ENCODE measurements at places on chromosomes 13 and 19.

DNA sequence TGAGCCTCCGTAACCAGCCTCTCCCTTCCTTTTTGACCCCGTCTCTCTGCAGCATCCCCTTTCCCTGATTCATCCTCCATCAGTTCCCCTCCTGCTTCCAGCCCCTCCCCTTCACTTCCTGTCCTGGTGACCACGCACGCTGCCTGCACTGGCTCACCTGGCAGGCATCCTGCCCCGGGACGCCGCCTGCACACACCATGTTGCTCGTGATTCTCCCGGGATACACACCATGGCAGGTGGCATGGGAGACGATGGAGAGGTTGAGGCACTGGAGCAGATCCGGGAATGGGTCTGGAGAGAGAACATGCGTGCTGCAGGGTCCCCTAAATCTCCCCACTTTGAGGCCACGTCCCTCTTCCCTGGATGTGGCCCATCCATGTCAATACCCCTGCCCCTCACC is 4.2 kb downstream of the KLK12 start:
- no peak for DNase-seq

DNA sequence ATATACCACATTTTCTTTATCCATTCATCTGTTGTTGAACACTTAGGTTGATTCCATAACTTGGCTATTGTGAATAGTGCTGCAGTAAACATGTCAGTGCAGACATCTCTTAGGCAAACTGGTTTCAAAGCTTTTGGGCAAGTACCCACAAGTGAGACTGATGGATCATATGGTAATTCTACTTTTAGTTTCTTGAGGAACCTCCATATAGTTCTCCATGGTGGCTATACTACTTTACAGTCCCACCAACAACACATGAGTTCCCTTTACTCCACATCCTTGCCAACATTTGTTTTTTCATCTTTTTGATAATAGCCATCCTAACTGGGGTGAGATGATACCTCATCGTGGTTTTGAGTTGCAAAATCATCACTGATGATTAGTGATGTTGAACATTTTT is 8.5 kb downstream of the CYSLTR2 start:
- DNase-seq, result no peak

- DNase-seq, result no peak
Observed at GRCh38 chr13:98222081-98222554, 45.0 kb upstream of the RNF113B start.

GRCh38 chr13:47546391-47547225 is 454.5 kb downstream of the SUCLA2 start:
- no peak for DNase-seq

DNA sequence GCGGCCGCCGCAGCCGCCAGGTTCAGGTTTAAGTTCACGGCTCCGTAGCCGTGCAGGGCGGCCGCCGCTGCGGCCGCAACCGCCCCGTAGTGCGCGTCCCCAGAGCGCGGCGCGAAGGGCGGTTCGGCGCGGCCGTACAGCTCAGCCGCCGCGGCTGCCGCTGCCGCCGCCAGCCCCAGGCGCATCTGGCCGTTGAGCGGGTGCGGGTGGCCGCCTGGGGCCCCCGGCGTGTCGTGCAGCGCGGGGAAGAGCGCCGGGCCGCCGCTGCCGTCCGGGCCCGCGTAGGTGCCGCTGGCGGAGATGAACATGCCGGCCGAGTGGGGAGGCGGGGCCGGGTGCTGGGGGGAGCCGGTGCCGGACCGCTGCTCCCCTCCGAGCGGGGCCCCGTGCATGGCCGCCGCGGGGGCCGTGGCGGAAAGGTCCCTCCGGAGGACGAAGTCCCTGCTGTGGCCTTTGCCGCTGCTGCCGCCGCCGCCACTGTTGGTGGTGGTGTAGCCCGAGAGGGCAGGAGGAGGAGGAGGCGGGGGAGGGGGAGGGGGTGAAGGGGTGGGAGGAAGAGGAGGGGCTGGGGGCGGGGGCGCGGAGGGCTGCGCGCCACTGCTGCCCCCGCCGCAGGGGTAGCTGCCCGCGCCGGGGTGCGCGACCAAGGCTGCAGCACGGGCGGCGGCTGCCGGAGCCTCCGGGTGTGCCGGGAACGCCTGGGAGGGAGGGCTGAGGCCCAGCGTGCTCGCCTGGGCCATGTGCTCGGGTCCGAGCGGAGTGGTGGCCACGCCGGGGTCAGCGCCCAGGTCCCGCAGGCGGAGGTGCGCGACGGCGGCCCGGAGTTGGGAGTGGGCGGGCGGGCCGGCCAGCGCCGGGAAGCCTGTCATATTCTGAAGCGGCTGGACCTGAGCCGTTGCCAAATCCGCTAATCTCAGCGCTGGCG is 654 bp downstream of the ZIC5 start:
- DNase-seq, result no peak

GRCh38 chr13:109157275-109157674 is 527.9 kb downstream of the MYO16 start:
- DNase-seq, result no peak

GRCh38 chr13:30103161-30103840 is 204.1 kb downstream of the KATNAL1 start:
- no peak for DNase-seq

DNA sequence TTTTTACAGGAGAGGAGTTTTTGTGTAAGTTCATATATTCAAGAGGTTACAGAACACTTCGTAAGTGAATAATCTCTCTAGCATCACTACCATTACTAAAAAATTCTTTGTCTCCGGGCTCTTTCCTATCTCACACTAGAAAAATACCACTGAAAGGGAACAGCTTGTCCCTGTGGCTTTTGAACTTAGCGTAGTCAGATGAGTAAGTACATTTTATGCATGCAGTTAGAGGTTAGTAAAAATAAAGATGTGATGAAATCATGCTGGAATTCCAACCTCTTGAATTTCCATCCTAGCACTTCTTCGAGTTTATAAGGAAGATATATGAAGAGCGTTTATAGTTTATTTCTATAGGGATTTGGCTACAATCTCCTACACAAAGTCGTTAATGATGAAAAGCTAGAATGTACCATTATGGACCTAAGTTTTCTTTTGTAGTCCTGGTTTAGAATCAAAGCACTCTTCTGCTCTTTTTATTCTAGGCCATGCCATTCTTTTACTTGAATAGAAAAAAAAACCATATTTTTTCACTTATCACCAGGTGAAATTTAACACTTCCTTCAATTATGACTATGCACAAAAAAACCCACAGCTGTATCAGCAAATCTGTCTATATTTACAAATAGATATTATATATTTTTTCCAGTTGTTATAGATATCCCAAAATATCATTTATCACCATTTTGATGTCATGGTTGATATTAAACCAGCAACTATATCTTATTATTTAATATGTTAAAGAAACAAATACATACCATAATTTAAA is 139.9 kb upstream of the PCDH9 start:
- DNase-seq, result no peak

DNA sequence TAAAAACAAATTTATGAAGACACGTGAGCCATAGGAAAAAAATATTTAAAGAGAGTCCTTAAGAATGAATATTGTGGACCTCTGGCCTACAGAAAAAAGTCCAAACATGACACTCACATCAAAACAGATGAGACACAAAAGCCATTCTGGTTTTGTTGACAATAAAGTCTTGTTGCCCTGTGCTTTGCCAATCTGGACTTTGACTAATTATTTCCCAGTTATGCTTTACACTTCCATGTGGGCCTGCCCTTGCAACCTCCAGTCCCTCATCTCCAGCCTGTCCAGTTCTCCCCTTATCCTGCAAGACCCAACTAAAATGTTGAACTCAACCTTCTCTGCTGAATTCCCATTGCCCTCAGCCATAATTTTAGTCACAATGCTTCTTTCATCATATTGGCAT is 184.5 kb upstream of the SERP2 start:
- no peak for DNase-seq

DNA sequence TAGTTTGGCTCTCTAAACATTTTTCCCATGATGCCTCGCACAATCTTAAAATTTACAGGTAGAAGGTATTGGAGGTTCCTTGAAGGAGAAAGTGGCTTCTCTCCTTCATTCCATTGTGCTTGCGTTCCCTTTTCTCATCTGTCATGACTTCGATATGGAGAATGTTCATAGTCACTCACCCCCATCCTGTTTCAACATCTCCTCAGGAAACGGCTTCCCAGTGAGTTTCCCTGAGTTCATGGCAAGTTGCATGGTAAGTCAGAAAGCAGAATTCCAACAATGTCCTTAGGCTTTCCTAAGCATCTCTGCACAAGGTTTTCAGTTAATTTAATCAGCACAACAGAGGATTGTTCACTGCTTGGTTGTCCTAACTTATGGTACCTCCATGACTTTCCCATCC is 581.8 kb upstream of the SLITRK5 start:
- DNase-seq, result no peak

DNA sequence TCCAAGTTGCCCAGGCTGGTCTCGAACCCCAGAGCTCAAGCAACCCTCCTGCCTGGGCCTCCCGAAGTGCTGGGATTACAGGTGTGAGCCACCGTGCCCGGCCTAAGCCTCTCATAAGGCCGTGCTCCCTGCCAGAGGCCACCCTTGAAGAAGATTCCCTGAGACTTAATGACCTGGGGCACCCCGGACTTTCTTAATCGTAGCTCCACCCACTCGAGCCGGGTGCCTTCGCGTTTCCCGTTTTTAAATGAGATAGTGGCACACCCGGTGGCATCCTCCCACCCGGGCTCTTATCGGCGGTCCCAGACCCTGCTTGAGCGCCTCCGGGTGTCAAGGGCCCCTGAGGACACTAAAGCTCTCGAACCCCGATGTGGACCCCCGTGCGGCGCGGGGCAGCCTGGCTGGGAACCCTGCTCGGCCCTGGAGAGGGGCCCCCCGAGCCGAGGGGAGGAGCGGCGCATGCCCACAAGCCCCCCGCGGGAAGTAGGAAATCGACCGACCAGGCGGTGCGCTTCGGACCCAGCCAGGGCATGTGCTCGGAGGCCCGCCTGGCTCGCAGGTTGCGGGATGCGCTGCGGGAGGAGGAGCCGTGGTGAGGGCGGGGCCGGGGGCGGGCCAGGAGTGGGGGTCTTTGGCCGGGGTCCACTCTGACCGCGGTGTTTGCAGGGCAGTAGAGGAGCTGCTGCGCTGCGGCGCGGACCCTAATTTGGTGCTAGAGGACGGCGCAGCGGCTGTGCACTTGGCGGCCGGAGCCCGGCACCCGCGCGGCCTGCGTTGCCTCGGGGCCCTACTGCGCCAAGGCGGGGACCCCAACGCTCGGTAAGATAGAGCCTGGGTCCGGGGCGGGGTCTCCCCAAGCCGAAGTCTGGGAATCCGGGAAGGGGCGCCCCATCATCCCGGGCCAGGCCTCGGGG is at the start of gene ANKLE1:
TSS of gene ANKLE1 (plus strand) at position 511 of the 914 bp plus-strand sequence. CDS start at position 531, 20 bp downstream.
- no peak for DNase-seq

- no peak for DNase-seq
Observed at GRCh38 chr13:19657872-19658591, 24.6 kb downstream of the MPHOSPH8 start.

- no peak for DNase-seq
Observed at GRCh38 chr13:67408798-67409197, 178.7 kb upstream of the PCDH9 start.

DNA sequence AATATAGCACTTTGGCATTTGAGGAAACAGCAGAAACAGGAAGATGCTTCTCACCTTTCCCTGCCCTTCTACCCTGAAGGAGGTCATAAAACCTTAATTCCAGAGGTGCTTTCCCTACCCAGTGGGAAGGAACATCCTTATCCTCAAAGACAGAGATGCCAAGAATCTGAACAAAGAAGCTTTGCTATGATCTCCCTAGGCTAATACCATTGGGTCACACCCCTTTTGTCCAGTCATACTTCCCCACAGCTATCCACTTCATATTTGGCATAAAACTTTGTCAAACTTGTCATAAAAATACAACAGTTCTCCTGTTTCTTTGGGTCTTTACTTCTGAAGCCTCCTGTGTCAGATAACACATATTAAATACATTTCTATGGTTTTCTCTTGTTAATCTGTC is 21.7 kb upstream of the RXFP2 start:
- no peak for DNase-seq

DNA sequence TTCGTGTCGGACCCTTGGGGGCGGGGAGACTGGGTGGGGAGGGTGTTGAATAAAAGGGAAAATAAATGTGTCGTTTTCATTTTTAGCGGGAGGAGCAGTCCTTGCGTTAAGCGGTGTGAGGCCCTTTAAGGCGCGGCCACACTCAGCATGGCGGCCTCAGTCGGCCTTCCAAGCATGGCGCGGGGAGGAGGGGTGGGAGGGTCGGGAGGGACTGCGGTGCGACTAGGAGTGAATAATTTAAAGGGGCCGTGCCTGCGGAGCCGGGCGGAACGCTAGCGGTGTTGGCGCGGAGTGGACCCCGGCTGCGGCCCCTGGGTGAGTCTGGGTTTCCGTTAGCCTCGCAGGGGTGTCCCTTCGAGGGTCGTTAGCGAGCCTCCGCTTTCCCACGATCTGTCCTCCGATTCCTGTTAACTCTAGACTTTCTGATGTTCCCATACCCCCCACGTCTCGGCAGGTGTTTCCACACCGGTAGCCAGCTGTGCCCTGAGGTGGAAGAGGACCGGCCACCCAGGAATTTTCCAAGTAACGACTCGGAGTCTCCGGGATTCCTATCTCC is 1.5 kb upstream of the PNPLA6 start:
- DNase-seq, result peak; percentile 68

GRCh38 chr13:80083081-80083852 is 257.7 kb downstream of the SPRY2 start:
- no peak for DNase-seq

DNA sequence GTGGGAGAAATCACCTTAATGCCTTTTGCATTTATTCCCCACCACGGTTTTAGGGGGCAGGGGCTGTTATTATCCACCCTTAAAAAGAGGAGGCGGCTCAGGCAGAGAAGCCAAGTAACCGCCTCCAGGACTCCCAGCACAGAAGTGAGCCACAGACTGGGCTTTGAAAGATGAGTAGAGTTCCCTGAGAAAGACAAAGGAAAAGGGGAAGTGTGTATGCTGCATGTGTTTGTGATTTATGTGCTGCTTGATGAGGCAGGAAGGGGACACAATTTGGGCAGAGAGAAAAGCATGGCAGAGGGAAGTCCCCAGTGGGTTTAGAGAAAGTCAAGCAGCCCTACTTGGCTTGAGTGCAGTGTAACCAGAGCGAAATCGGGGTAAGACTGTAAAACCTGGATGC is 85.0 kb downstream of the DOCK9 start:
- no peak for DNase-seq

DNA sequence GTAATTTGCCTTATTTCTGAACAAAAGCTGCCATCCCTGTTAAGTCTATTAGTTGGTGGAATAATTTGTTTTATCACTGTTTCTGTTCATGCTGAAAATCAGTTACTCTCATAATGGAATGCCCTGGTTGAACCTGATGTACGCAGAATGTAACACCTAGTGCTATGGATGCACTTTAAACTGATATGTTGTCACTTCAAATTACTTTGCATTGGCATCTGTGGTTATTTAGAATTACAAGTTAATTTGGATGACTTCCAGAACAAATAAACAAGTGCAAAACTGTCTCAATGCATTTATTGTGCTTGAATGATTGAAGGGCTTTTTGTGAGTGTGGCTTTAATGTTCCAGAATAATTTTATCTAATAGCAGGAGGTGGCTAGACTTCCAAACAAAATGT is 368.2 kb upstream of the SLITRK5 start:
- no peak for DNase-seq

DNA sequence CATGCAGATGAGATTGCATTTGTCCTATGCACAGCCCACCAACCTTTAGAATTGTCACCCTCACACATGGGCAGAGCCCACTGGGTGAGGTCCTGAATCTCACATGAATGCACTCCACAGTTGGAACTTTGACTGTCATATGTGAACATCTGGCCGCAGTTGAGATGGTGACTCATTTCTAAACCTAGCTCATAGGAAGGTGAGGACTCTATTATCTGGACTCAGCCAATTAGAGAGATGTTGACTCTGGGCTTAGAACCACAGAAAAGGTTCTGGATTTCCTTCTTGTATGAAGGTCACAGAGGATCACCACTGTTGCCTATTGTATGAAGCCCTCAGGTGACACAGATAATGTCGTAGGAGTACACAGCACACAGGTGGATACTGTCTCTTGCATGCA is 25.6 kb upstream of the ZNF681 start:
- DNase-seq, result no peak

Measured in nucleus accumbens (tissue), 56 donors.